ENCODE measurements at places on chromosomes 11 and 22. TPM values are rescaled to one million over a fixed set of nuclear protein-coding genes. Genes with fewer than 3 reads are reported as not detected.

The POU2F3 gene
- total RNA-seq = 1.2 TPM

The GNG3 gene
- not detected for total RNA-seq

The SSRP1 gene
- 152 TPM for total RNA-seq

The IGF2 gene
- 0.32 TPM for total RNA-seq

The DEUP1 gene
- total RNA-seq = not detected

The APOA4 gene
- total RNA-seq = not detected

The TUBA8 gene
- total RNA-seq = 1.7 TPM

The ADAMTS8 gene
- total RNA-seq = not detected

The SCN2B gene
- total RNA-seq = not detected

The HBB gene
- not detected for total RNA-seq

The KRTAP5-2 gene
- not detected for total RNA-seq

All from T-helper 1 cell treated with Interleukin-12 subunit alpha and Interleukin-12 subunit beta and Interleukin-4 antibody, amounts not matched to agents 30 ng/mL and 1 ng/mL, for 36 hours (primary cell).